ENCODE measurements at places on chromosomes 2 and 18.

DNA sequence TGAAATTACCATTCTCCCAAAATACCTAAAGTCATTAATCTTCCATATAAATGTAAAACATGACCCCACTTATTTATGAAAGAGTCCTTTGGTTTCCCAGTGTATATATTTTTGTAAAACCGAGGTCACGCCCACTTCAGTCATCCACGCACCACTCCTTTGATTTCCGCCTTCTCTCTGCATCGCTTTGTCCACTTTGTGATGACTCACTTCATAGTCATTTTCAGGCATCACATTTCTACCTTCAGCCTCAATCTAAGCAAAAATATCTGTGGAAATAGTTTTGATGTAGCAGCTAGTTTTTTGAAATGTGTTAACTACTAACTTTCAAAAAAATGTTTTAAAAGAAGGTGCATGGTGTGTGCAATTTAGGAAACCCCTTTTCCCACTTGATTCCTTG is 793.5 kb upstream of the SOX11 start:
- DNase-seq: no peak

DNA sequence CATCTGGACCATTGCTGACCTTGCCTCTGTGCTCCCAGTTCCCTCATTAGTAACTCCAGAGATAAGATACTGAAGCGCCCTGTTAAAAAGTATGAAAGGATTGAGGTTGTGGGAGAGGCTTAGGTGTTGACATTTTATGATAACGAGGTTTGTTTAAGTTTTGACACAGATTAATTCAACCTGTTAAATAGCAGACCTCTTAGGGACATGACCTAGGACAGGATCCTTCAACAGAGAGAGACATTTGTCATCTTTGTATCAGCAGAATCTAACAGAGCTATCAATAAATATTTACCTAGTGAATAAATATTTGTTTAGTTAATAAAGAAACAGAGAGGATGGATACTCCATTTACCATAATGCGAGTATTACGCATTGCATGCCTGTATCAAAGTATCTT is 99.5 kb downstream of the DCC start:
- DNase-seq: no peak

GRCh38 chr2:227222292-227222691 is 57.9 kb downstream of the COL4A3 start:
- DNase-seq: no peak

GRCh38 chr18:74515620-74516231 is 18.6 kb upstream of the CNDP1 start:
- DNase-seq: no peak

DNA sequence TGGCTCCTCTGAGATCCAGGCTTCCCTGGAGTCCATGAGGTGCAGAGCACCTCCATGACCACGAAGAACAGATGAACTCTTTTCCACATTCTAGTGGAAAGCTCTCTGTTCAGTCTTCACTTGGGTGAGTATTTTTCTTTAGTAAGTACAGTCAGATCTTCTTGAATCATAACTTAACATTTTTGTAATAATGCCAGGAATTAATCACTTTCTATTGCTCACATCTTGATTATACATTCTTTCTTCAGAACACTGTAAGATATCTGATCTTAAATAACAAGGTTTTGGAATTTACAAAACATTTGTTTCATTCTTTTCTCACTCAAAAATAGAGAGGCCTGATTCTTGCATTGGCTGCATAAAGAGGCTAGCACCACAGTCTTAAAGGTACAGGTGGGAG is 45.4 kb upstream of the RND3 start:
- peak; percentile 44 for DNase-seq

GRCh38 chr2:215681799-215682596 is 246.1 kb upstream of the FN1 start:
- DNase-seq: no peak

DNA sequence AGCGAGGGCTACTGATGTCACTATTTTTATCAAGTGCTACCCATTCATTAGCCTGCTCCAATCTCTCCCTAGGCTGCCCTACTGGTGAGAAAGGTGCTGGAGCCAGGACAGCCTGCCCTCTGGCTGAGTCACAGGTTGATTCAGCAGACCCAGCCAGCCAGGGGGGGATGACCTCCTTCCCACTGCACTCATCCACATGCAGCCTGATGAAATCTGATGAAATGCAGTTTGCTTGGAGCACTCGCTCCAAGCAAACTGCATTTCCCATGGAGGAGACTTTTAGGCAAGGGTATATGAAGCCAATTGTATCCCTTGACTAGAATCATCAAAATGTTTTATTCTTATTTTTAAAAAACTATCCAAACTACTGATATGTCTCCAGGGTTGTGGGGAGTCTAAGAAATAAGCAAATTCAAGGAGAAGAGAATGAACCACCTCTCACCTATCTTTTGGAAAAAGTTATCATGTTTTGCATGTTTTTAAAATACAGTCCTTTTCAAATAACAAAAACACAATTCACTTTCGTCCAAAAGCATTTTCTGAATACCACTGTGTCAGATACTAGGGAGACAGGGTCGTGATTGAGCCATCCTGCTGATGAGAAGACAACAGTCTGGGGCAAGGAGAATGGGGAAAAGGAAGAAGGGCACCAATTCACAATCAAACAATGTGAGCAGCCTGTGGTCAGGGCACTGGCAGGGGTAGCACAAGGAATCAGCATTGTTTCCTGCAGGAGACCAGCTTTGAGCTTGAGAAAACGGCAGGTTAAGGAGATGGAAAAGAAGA is 128.3 kb downstream of the AFF3 start:
- DNase-seq: peak; percentile 95

DNA sequence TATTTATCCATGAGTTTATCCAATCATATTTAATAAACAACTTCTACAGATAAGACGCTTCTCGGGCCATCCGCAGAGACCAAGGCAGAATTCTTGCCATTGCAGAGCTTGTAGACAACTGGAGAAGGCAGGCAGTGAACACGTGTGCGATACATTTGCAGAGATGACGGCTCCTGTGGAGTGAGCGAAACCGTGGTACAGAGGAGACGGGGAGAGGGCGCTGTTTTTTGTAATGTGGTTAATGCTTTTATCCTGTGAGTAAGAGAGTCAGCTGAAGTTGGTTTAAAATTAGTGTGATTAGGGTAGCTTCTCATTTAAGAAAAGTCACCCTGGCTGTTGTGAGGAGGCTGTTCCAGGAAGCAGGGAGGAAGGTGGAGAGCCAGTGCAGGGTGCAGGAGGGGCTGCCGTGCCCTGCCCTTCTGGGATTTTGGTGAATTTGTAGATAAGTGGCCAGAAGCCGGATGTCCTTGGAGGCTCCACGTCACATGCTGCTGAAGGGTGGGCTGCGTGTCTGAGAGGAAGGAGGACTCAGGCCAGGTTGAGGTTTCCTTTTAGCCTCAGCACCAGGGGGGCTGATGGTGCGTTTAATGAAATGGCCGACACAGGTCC is 151.4 kb downstream of the SNTG2 start:
- no peak for DNase-seq

- no peak for DNase-seq
Observed at GRCh38 chr2:119062652-119063051, 95.9 kb downstream of the C1QL2 start.

DNA sequence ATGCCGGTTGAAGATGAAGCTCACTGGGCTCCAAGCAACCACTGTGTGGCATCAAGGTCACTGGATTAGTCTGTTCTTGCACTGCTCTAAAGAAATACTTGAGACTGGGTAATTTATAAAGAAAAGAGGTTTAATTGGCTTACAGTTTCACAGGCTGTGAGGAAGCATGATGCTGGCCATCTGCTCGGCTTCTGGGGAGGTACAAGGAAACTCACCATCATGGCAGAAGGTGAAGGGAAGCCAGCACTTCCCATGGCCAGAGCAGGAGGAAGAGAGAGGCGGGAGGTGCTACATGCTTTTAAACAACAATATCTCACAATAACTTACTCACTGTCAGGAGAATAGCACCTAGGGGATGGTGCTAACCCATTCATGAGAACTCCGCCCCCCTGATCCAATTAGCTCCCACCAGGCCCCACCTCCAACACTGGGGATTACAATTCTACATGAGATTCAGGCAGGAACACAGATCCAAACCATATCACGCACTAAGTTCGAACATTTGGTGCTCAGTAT is 109.7 kb upstream of the MGAT5 start:
- DNase-seq: no peak

DNA sequence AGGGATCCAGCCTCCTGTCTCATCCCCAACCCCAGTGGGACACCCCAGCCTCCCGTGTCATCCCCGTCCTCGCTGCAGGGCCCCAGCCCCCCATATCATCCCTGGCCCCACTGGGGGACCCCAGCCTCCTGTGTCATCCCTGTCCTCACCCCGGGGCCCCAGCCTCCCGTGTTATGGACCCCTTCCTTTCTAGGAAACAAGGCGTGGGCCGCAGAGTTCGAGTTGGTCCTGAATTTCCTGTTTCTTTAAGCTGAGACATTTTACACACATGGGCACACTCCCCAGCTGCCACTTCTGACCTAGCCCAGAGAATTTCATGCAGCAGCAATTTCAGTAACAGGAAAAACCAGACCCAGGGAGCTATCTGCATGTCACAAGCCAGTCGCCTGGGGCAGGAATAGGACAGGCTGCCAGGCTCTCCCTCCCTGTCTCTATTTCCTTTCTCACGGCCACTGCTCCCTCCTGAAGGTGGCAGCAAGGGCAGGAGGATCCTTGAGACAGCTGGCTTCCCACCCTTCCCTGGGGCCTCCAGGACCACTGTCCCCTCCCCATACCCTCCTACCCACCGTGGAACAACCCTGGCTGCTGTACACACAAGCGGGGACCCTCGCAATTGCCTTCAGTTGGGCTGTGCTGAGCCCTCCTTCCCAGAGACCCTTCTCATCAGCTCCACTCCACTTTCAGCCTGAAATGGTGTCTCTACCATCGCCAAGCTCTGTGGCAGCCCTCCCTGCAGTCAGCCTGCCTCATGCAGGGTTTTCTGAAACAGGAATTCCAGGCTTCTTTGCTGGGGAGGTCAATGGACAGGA is 141.9 kb upstream of the ID2 start:
- no peak for DNase-seq

GRCh38 chr2:2547451-2547850 is 216.4 kb upstream of the MYT1L start:
- no peak for DNase-seq

- DNase-seq: no peak
Observed at GRCh38 chr2:194870974-194871535, 786.0 kb upstream of the SLC39A10 start.

GRCh38 chr2:234252772-234253171 is 202.3 kb downstream of the SPP2 start:
- no peak for DNase-seq

- DNase-seq: no peak
Observed at GRCh38 chr2:239318790-239319661, 81.8 kb downstream of the HDAC4 start.

DNA sequence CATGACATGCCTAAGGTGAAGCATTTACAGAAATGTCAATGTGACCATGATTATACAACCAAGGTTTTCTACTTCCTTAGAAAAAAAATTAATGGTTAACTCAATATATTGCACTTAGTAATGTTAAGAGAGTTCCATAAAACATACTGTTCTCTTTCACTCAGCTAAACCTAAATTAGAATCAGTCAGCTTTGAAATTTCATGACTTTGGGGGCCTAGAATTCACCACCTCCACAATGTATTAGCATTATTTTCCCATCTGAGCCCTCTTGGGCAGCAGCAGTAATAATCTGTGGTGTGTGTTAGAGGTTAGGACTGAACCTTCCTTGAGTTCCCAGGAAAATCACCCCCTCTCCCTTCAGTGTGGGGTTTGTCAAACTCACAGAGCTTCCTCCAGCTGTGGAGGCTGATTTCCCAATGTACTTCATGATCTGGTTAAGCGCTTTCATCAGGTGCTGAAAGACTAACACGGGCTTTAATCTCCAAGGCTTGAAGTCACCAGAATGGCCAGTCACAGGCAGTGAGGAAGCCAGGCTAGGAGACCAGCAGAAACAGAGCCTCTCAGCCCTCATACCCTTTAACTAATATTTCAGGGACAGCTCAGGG is 7.1 kb upstream of the UPP2 start:
- DNase-seq: no peak

DNA sequence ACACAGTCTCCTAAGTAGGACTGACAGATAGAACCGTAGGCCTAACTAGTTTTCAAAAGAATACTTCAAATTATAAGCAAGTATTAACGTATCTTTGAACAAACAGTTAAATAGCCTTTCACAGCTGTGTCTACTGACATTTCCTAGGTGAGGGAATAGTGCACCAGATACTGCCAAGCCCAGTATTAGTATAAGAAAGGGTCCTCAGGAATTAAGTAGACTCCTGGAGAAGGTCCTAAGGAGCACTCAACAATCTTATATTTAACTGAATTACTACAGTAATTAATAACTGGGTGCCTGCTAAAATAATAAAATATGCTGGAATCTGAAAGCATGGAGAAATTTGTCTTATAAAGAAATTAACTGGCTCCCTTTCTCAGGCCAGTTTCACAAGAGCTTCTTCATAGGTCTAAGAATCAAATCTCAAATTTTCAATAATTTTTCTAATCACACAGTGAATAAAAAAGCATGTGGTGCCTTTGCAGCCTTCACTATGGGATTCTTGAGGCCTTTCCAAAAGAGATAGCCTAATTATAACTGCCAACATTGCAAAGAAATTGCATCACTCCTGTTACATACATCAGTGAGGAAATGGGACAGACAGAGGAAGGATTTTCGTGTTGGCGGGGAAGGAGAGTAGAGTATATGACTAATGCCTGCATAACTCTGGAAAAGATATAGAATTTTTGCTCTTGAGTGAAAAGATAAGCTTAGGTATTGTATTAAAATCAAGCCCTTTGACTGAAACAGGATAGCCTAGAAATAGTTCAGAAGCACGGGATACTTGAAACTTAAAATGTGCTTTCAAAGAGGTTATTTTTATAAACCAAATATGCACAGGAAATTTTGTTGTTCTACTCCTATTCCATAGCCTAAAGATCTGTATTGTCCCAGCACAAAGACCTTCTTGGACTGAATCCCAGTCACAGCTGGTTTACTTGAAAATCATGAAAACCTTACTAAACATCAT is 228.6 kb upstream of the STK17B start:
- DNase-seq: peak; percentile 85

GRCh38 chr2:235740821-235741220 is 247.0 kb downstream of the AGAP1 start:
- DNase-seq: no peak

- no peak for DNase-seq
Observed at GRCh38 chr2:1631292-1632001, 112.9 kb downstream of the PXDN start.

- DNase-seq: peak; percentile 64
Observed at GRCh38 chr18:77054606-77055428, 77.8 kb downstream of the MBP start.

DNA sequence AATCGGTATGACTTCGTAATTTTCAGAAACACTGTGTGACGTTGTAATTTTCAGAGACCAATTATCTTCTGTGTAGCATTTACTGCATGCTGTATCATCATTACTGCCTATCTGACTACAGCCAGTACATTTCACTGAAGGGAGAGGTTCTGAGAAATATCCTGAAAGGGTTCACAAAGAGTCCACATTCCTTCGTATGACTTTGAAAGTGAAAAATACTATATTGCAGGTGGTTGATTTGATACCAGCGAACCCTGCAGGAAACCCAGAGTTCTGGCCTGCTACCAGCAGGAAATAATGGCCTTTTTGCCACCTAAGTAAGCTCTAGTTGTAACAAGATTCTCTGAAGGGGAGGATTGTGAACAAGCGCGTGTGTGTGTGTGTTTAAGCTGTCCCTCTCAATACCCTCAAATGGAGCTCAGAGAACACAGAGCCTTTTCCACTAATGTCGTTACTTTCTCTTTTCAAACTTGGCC is 155.5 kb downstream of the ARHGAP28 start:
- no peak for DNase-seq
